ENCODE measurements at places on chromosomes 5 and 9.

- DNase-seq: no peak
Observed at GRCh38 chr5:75324791-75325190, 12.2 kb upstream of the HMGCR start.

- DNase-seq: no peak
Observed at GRCh38 chr5:159601216-159601615, 270.9 kb upstream of the IL12B start.

- no peak for DNase-seq
Observed at GRCh38 chr9:130805510-130806326, 29.3 kb upstream of the ABL1 start.

DNA sequence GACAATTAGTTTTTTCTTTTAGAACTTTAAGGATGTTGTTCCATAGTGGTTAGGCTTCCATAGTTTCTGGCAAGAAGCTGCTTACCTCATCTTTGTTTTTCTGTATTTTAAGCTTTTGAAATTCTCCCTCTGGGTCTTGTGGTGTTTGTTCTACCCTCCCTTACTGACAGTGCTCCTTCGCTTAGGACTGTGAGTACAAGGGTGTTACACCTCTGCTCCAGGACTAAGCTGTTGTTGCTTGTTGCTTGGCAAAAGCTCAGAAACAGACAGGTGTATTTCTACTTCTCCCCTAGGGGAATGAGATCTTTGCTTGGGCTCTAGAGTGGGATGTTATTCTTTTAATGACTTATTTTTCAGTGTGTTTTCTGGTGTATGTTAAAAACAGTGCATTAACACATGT is 225.2 kb downstream of the WDR70 start:
- DNase-seq: no peak

DNA sequence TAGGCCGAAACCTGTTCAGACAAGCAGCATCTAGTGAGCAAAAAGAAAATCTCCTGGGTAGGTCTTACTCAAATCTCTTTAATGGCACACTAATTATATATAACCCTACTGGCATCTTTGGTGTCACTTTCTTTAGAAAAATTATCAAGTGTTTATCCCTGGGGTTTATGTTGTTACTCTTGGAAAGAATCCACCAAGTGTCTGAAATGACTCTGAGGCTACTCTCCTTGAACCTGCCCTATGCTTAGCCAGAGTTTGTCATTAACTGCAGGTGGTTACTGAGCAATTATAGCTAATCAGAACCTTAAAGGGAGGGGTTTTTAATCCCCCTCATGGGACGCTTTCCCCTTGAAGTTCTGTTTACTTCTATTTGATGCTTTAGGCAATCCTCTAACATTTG is 381.9 kb downstream of the PLK2 start:
- DNase-seq: no peak

- no peak for DNase-seq
Observed at GRCh38 chr9:135756576-135756975, 54.6 kb downstream of the KCNT1 start.

DNA sequence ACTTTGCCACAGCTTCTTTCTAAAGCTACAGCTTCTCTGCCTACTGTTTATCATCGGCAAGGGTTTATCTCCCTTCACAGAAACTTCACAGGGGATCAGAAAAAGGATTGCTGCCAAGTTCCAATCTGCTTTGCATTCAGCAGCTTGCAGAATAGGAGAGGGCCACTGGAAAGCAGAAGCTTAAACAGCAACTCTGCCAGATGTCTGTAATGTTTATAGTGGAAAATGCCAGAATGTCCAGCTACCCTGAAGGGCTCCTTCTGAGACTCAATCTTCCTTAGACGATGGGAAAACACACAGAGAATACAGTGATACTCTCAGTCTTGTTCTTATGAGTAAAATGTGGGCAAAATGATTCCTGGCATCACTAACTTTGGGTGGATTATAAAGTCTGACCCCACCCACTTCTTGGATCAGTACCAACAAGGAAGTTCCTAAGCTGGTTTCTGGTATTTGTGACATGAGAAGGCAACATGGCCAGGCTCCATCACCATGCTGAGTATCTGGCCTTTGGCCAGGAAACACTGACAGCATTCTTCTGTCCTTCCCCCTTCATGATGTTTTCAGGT is 19.0 kb downstream of the STOM start:
- DNase-seq: no peak

All from lower leg skin (tissue), 4 donors.